ENCODE measurements at places on chromosomes 5 and 9. TPM values are rescaled to one million over a fixed set of nuclear protein-coding genes. Genes with fewer than 3 reads are reported as not detected.
A peak's percentile ranks its signal among the peaks of the same experiment; 100 is the strongest.

DNA sequence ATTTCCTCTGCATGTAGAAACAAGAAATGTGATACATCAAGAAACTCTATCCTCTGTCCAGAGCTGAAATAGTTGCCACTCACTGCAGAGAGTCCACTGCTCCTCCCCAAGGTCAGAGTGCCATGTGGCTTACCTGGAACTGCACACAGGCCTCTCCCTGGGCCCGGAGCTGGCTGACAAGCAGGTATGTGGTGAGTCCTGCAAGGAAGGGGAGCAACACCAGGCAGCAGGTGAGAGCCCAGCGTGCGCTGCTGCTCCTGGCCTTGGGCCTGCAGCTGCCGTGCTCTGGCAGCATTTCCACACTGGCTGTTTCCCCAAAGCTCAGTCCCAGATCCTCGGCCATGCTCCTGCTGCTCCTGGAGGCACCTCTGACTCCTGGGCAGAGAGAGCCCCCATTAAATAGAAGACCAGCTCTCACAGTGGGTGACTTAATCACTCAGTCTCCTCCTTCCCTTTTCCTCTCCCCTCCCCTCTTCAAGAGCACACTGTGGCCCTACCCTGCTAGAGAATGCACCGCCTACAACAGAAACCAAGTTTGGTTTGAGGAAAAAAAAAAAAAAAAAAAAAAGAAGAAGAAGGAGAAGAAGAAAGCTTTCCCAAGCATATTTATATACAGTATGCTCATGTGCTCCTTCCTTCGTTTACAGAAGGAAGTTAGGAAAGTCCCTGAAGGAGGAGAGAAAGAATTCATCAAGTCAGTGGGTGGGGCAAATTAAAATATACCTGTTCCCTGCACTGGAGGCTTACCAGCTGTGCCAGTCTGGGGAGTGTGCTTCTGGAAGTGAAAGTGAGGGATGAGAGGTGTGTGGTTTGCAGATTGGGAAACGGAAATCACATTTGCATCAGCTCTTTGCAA, at the start of gene TNFSF15:
Gene TNFSF15, minus strand, starts transcription at position 370 of the 856 bp plus-strand sequence. Its CDS starts 27 bp downstream, at position 343.
- H3K4me3 ChIP-seq = no peak within 1 kb of the TSS
- H3K4me1 ChIP-seq = peaks cover 33% of the 10 kb centered on the region
- peak; percentile 54 for DNase-seq
- no peaks in the 10 kb centered on the region for H3K36me3 ChIP-seq

- H3K27me3 ChIP-seq = no peaks in the 10 kb centered on the region
- H3K36me3 ChIP-seq = no peaks in the 10 kb centered on the region
- DNase-seq = no peak
- H3K27ac ChIP-seq = no peak overlapping the region
- no peaks in the 10 kb centered on the region for H3K4me1 ChIP-seq
- H3K4me3 ChIP-seq = no peak overlapping the region
These were observed 57.0 kb downstream of the ADAMTS2 start for GRCh38 chr5:179288101-179288808.

DNA sequence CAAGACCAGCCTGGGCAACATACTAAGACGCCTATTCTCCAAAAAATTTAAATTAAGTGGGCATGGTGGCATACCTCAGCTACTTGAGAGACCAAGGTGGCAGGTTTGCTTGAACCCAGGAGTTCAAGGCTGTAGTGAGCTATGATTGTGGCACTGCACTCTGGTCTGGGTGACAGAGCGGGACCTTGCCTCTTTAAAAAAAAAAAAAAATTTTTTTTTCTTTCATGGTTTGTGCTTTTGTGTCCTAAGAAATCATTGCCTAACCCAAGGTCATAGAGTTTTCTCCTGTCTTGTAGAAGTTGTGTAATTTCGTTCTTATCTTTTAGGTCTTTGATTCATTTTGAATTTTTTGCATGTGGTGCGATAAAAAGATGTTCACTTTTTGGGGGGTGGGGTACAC, 12.3 kb downstream of the GPBP1 start:
- no peak overlapping the region for H3K27ac ChIP-seq
- H3K27me3 ChIP-seq = no peaks in the 10 kb centered on the region
- H3K36me3 ChIP-seq = no peaks in the 10 kb centered on the region

GRCh38 chr9:121686930-121687541, 35.6 kb downstream of the DAB2IP start:
- H3K27me3 ChIP-seq = no peaks in the 10 kb centered on the region
- peak; percentile 86 for DNase-seq
- no peaks in the 10 kb centered on the region for H3K36me3 ChIP-seq
- H3K27ac ChIP-seq = peak overlapping the region; percentile 20

DNA sequence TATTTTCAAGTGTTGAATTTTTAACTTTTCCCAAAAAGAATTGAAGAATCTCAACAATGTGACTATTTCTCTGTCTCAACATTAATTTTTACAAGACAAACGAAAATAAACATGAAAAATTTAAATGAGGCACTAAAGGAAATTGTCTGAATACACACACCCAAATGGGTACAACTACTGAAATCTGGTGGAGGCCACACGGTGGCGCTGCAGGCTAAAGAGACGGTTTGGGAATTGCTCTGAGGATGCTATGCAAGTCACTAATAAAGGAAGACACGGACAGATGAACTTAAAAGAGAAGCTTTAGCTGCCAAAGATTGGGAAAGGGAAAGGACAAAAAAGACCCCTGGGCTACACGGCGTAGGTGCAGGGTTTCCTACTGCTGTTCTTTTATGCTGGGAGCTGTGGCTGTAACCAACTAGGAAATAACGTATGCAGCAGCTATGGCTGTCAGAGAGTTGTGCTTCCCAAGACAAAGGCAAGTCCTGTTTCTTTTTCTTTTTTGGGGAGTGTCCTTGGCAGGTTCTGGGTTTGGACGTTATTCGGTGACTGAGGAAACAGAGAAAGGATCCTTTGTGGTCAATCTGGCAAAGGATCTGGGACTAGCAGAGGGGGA, at the start of gene PCDHB10:
Gene PCDHB10, plus strand, starts transcription at position 244 of the 616 bp plus-strand sequence. Its CDS starts 200 bp downstream, at position 444.
- no peaks in the 10 kb centered on the region for H3K36me3 ChIP-seq
- no peak within 1 kb of the TSS for H3K4me3 ChIP-seq
- H3K4me1 ChIP-seq = no peaks in the 10 kb centered on the region
- H3K27me3 ChIP-seq = peaks cover 4% of the 10 kb centered on the region
- no peak for DNase-seq

GRCh38 chr5:135723491-135723890, 111.0 kb upstream of the SLC25A48 start:
- peaks cover 5% of the 10 kb centered on the region for H3K4me1 ChIP-seq
- no peaks in the 10 kb centered on the region for H3K36me3 ChIP-seq
- no peak overlapping the region for H3K4me3 ChIP-seq
- H3K27me3 ChIP-seq = no peaks in the 10 kb centered on the region
- no peak for DNase-seq

The WDR31 gene
- total RNA-seq = 3.0 TPM

DNA sequence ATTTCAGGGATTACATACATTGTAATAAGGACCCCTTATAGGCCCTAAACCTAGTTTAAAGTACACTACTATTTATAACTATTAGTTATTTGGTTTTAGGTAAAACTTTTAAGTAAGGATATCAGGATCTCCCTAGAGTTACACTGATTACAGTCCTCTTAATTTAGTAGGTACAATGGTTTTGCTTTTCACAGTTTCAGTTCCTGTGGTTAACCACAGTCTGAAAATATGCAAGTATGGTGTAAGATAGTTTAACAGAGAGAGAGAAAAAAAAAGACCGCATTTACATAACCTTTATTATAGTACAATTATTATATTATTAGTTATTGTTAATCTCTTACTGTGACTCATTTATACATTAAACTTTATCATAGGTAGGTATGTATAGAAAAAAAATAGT, 725.3 kb upstream of the PTPRD start:
- H3K27ac ChIP-seq = no peak overlapping the region
- DNase-seq = no peak
- no peaks in the 10 kb centered on the region for H3K27me3 ChIP-seq
- H3K36me3 ChIP-seq = no peaks in the 10 kb centered on the region

GRCh38 chr5:9712911-9713310, 82.8 kb upstream of the TAS2R1 start:
- no peak overlapping the region for H3K27ac ChIP-seq
- H3K4me3 ChIP-seq = no peak overlapping the region
- no peaks in the 10 kb centered on the region for H3K36me3 ChIP-seq
- DNase-seq = no peak
- H3K27me3 ChIP-seq = no peaks in the 10 kb centered on the region
- no peaks in the 10 kb centered on the region for H3K4me1 ChIP-seq

The GLDC gene
- total RNA-seq = 70.7 TPM

The CDKN2B-AS1 gene
- total RNA-seq = 46.0 TPM

The ESM1 gene
- total RNA-seq = not detected

The PCDHGA2 gene
- total RNA-seq = 1.7 TPM

- no peak overlapping the region for H3K27ac ChIP-seq
- no peak overlapping the region for H3K4me3 ChIP-seq
- H3K27me3 ChIP-seq = no peaks in the 10 kb centered on the region
- H3K36me3 ChIP-seq = no peaks in the 10 kb centered on the region
These were observed 34.1 kb upstream of the SLC6A19 start for GRCh38 chr5:1167361-1167727.

DNA sequence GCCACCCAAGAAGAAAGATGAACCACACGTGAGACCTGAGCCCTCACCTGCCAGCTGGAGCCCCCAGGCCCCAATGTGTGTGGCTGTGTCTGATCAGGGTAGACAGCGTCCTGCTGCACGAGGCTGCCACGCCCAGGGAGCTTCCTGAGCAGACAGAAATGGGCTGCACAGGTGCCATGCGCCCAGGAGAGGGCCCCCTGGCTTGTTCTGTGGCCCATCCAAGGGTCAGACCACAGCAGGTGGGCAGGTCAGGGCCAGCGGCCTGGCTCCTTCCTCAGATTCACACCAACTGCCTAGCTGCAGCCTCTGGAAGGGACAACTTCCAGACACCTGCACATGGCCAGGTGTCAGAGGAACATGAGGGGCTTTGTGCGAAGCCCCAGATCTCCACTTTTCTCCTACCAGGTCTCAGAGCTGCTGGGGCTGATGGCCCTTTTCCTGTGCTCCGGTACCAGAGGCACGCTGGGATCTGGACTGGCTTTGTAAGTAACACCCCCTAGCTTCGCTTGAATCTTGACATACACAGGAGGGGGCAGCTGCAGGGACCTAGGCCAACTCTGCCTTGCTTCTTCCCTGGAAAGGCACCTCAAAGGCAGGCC, 10.8 kb downstream of the SARDH start:
- H3K27me3 ChIP-seq = no peaks in the 10 kb centered on the region
- H3K4me3 ChIP-seq = no peak overlapping the region
- no peak overlapping the region for H3K27ac ChIP-seq
- no peaks in the 10 kb centered on the region for H3K36me3 ChIP-seq
- DNase-seq = no peak
- no peaks in the 10 kb centered on the region for H3K4me1 ChIP-seq

DNA sequence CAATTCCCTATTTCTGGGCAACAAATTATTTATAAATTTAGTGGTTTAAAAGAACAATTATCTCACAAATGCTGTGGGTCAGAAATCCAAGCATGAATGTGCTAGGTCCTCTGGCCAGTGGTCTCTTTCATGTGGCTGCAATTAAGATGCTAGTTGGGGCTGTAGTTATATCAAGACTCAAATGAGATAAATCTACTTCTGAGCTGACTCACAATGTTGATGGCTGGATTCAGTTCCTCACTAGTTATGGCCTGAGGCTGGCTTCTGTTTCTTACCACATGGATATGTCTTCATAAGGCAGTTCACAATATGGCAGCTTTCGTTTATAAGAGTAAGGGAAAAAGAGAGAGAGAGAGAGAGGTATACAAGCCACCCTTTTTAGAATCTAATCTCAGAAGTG, 717.0 kb downstream of the PRELID2 start:
- no peak overlapping the region for H3K27ac ChIP-seq
- DNase-seq = no peak
- no peaks in the 10 kb centered on the region for H3K4me1 ChIP-seq
